ENCODE measurements at places on chromosomes 16 and 17. TPM values are rescaled to one million over a fixed set of nuclear protein-coding genes. Genes with fewer than 3 reads are reported as not detected.

DNA sequence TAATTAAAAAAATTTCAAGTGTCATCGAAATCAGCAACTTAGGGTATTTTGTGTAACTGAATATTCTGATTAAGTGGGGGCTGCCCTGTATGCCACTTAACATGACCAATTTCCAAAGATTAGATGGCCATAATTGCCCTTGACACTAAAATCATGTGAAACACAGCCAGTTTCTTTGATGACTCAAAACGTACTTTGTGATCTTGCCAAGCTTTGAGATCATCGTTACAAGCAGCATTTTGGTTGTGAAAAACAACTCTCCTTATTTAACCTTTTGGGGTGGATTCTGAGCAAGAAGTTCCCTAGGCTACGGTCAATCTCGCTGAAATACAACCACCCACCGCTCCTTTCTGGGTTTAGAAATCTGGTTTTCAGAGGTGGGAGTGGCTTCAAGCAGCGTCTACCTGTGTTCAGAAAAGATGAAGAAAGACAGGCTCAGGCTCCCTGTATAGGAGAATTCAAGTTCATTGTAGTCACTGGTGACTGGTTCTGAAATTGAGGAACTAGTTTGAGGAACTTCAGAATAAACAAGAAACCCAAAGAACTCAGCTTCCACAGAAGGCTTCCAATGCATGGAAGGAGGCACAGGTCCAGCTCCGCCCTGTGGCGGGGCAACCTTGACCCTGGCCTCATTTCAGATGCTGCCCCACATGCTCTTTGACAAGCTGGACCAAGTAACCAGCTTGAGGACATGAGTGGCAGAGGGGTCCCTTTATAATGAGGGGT, 9.4 kb downstream of the MAP3K14 start:
- DNase-seq: no peak

GRCh38 chr17:12007466-12007865, 10.2 kb upstream of the ZNF18 start:
- peak; percentile 59 for DNase-seq

- peak; percentile 52 for DNase-seq
Measured at GRCh38 chr17:1709971-1710806, at the start of gene TLCD2. Gene TLCD2 (minus strand): TSS chr17:1710377. CDS start chr17:1710242, 135 bp downstream.

- no peak for DNase-seq
Measured at GRCh38 chr16:81861503-81861902, 82.4 kb downstream of the PLCG2 start.

- DNase-seq: no peak
Measured at GRCh38 chr17:74484066-74484465, 17.6 kb downstream of the CD300A start.

DNA sequence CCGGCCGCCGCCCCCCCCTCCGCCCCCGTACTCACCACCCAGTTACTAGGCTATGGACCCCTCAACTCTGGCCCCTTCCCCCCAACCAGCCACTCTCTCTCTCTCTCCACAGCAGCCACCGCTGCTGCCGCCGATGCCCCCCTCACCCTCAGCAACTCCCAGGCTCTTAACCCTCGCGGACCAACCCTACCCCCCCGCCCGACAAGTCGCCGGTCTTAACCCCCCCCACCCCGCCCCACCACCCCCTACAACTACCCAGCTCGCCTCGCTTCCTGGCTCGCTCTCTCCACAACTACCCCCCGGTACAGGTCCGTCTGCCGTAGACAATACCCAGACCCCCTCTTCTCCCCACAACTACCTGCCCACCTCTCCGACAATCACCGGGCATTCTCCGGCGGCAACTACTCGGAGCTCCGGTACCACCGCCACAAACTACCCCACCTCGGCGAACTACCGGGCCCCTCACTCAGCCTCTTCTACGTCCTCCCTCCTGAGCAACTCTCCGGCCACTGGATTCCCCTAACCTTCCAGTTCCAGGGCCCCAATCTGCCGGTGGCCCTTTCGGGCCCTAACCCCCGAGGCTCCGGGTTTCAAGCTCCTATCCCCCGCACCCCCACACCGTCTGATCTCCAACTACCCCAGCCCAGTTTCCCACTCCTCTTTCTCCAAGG, 702 bp downstream of the PHF23 start:
- DNase-seq: no peak

The TELO2 gene
- total RNA-seq: 17.7 TPM

The KRT34 gene
- total RNA-seq: not detected

The ZNF19 gene
- 11.3 TPM for total RNA-seq

All from cerebellum (tissue), 4 donors.